HCEC 1CT (cell line): ENCODE measurements at places on chromosomes 7 and 10.

GRCh38 chr10:86888585-86889381, 68.6 kb downstream of the MMRN2 start:
- DNase-seq = peak; percentile 71

DNA sequence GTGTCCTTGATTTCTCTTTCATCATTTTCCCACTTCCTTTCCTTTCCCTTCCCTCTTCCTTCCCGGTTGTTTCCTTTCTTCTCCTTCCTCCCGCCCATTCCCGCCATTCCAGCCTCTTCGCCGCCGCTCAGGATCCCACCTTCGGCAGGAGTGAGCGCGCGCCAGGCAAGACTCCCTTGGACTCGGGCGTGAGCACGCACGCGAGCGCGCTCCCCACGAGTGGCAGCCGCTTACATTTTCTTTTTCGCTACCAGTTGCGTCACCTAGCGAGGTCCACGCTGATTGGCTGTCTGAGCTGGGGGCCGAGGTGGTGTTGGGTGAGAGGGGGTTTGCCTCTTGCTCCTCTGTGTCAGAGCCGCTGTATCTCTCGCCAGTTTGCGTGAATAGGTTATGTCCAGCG, 11.8 kb downstream of the ZAN start:
- peak; percentile 15 for DNase-seq

DNA sequence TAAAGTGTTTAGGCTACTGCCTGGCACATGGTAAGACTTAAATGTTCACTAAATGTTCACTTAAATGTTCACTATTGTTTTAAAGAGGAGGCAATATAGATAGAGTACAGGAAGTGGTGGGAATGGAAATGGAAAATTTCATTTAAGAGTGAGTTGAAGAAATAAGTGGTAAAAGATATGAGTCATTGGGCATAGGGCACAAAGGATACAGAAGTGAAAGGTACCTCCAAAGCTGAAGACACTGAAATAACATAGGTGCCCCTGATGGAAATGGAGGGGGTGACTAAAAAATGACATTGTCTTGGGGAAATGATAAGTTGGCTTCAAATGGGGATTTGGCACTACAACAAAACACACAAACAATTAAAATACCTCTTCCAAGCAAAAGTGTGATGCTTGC, 5.2 kb upstream of the FRA10AC1 start:
- no peak for DNase-seq

GRCh38 chr10:29039677-29040189, 249.1 kb upstream of the LYZL1 start:
- peak; percentile 52 for DNase-seq

GRCh38 chr7:50329775-50330174, 25.3 kb downstream of the IKZF1 start:
- no peak for DNase-seq

DNA sequence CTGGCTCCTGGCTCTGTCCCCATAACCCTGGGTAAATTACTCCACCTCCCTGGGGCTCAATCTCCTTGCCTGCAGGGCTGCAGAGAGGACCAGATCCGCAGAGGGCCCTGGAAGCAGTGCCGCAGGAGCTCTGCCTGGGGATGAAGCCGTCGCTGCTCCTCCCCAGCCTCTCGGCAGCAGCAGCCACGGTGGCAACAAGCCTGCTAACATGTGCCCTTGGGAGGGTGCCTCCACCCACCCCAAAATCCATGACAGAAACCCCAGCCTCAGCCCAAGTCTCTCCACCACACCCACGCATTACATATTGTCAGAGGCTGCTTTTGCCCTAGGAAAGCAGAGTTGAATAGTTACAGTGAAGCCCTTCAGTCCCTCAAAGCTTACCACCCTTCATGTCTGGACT, 486.4 kb upstream of the FOXK1 start:
- DNase-seq = no peak

DNA sequence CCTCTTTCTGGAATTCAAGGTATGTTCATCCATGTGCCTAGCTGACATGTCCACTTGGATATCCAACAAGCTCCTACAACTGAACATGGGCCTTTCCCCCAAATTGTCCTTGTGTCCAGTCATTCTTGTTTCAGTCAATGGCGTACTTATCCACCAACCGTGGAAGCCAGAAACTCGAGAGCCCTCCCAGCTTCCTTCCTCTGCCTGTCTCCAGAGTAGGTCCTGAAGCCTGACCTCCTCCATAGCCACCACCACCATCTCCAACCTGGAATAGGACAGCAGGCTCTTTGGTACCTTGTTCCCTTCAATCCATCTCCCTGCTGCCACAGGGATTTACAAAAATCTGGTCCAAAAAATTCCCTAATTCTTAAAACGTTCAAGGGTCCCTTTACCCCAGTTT, 305.1 kb downstream of the RPS24 start:
- DNase-seq = no peak

DNA sequence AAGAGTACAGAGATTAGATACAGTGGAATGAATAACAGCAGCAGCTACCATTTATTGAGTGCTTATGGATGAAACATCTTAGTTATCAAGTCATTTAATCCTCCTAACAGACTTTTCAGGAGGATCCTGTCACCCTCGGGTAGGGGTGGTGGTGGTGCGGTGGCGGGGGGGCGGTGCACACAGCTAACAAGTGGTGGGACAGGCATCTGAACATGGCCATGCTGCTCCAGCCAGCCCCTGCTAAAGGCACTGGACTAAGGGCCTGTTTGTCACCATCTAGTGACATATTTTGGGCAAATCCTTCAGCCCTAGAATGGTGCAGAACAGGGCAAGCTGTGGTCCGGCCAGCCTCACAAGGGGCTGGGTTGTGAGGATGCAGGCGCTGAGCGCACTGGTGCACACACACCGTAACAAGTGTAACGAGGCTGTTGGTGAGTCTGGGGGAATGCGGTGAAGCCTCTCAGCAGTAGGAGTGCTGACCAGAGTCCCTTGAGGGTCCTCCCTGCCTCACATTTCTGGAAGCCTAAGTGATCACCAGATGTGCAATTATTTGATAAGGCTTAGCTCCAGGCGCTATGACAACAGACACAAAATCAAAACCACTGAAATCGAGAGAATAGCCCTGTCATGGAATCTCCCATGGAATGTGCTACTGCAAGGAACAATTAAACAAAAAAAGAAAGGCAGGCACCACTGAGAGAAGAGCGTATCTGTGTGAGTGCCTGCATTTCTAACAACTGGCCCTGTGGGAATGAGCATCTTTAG, 102.2 kb downstream of the RNF216 start:
- no peak for DNase-seq

GRCh38 chr7:76185187-76185896, 16.4 kb upstream of the SRRM3 start:
- no peak for DNase-seq

GRCh38 chr7:36080843-36081242, 72.2 kb upstream of the EEPD1 start:
- DNase-seq = no peak

GRCh38 chr10:131946880-131947279, 34.8 kb downstream of the BNIP3 start:
- DNase-seq = no peak

- DNase-seq = no peak
Observed at GRCh38 chr10:45091968-45092367, 91.2 kb downstream of the ZNF22 start.

DNA sequence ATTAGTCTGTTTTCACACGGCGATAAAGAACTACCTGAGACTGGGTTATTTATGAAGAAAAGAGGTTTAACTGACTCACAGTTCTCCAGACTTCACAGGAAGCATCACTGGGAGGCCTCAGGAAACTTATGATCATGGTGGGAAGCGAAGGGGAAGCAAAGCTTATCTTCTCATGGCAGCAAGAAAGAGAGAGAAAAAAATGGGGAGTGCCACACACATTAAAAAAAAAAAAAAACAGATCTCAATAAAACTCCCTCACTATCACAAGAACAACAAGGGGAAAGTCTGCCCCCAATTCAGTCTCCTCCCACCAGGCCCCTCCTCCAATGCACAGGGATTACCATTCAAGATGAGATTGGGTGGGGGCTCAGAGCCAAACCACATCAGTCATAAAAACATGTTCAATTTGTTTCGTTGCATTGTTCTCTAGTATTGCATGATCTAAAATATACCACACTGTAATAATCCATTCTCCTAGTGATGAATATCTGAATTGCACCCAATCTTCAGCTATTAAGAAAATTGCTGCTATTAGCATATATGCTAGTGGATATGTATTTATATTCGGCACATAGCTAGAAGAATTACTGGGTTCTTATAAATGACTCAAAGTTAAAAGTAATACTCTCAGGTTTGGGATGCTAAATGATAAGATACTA, 328.9 kb upstream of the KCND2 start:
- no peak for DNase-seq

DNA sequence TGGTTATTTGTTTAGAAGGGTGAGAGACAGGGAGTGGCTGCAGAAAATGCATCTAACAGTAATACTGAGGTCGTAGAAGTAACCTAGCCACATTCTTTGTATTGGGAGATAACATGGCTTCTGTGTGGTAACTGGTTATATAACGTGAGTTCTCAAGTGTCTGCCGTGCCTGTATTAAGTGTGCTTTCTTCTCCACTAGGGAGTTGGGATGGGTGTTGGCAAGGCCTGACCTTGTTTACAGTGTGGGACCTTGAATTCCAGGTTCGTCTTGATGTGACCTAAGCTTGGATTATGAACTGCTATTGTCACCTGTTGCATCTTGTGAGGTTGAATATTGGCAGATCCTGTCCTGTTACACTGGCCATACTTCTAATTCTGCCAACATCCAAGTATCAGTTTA, 145.3 kb upstream of the NAMPT start:
- no peak for DNase-seq

DNA sequence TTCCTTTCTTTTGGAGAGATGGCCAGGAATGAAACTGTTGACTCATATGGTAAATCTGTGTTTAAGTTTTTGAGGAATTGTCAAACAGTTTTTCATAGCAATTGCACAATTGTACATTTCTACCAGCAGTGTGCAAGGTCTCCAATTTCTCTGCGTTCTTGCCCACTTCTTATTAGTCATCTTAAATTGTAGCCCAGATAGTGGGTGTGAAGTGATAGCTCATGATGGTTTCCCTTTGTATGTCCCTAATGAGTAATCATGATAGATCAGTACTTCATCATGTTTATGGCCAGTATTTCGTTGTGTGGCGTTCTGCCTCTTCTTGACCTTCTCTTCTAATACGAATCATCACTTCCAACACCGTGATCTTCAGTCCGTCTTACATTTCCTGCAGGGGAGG, 136.3 kb downstream of the DOCK1 start:
- peak; percentile 98 for DNase-seq

DNA sequence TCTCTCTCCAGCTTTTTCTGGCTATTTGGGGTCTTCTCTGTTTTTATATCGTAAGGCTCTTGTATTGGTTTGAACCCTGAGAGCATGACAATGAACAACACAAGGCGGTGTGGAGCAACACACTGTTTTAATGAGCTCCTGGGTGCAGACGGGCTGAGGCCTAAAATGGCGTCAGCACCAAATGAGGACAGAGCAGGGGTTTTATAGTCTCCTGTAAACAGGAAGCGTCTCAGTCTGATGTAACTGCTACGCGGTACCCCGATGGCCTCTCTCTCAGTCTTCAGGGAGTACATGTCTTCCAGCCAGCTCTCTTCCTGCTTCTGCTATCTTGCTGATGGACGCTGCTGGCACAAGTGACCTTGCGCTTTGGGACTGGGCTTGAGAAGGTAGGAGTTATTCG, 95.9 kb upstream of the CCDC71L start:
- no peak for DNase-seq

DNA sequence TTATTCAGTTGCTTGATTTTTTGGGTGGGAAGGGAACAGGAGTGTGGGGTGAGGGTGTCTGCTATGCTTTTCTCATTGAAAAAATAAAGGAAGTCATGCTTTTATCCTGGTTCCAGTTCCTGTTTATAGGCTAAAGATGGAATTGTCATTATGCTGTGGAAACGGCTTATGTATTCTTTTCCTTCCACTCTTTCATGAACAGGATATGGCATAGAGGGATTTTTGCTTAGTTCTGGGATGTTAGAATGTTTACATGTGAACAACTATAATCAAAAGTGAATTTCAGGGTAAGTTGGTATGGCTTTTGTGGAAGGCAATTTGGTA, 35.9 kb upstream of the PTPN12 start:
- no peak for DNase-seq

GRCh38 chr10:121596689-121597503, 1.3 kb downstream of the FGFR2 start:
- DNase-seq = no peak

DNA sequence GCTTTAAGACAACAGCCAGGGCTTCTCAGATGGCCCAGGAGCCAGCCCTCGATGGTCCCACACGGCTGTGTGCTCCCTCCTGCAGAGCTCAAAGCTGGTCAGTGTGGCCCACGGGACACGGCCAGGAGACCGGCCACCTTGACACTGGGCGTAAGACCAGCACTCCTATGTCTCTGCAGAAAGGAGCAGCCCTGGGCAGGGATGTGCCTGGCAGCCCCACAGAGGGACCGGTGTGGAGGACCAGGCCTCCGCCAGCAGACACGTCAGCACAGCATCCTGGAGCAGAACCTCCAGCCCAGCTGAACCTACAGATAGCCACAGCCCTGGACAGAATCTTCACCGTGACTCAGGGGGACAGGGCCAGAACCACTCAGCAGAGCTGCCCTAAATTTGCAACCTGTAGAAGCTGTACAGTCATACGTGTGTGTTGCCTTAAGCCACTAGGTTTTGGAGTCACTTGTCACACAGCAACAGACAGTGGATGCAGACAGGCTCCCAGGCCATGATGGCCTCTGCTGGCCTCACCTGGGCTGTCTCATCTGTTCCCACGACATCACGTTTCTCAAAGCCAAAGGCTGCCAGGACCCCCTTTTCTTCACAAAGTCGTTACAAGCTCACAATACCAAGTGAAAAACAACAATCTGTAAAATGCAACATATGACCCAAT, 132.4 kb downstream of the DIP2C start:
- DNase-seq = no peak

DNA sequence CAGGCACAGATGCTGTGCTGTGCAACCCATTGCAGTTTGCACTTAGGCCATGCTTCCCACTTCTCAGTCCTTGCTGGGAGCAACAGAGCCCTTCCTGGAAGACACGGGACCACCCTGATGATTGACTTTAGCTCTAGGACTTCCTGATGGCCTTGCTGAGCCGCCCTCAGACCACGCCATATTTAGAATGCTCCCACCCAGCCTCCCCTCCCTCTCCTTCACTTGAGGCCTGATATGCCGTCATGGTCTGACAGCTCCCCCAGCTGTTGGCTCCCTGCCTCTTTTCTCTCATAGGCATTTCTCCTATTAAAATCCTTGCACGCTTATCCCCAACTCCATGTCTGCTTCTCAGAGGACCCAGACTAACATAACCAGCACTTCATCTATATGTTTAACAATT, 29.4 kb upstream of the GATAD1 start:
- no peak for DNase-seq
